ENCODE measurements at places on chromosomes 3 and 15. TPM values are rescaled to one million over a fixed set of nuclear protein-coding genes. Genes with fewer than 3 reads are reported as not detected.

DNA sequence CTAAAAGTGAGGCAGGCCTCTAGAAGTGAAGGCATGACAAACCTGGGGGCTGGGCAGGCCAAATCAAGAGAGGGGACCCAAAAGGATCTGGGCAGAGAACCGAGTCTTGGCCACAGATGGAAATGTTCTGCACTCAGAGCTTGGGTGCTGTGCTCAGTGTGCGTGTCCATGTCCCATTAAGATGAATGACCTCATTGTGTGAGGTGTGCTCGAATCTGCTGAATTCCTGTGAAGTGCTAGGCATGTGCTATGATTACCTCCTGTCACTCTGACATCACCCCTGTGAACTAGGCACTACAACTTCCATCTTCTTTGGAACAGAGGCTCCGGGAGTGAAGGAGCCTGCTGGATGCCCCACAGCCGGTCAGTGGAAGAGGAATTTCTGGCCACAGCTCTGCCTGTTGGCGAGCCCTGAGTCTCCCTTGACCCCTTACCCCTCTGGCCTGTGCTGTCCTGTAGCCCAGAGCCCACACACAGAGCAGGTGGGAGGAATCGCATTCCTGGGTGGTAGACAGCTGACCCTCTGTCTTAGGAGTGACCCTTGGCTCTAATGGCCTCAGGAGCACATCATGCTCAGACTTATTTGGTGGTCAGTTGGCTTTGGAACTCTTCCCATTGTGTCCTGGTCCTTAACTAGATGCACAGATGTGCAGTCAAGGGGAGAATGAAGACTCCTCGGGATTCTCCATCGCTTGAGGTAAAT lies 67.6 kb upstream of the CTDSPL start:
- no peak for DNase-seq

DNA sequence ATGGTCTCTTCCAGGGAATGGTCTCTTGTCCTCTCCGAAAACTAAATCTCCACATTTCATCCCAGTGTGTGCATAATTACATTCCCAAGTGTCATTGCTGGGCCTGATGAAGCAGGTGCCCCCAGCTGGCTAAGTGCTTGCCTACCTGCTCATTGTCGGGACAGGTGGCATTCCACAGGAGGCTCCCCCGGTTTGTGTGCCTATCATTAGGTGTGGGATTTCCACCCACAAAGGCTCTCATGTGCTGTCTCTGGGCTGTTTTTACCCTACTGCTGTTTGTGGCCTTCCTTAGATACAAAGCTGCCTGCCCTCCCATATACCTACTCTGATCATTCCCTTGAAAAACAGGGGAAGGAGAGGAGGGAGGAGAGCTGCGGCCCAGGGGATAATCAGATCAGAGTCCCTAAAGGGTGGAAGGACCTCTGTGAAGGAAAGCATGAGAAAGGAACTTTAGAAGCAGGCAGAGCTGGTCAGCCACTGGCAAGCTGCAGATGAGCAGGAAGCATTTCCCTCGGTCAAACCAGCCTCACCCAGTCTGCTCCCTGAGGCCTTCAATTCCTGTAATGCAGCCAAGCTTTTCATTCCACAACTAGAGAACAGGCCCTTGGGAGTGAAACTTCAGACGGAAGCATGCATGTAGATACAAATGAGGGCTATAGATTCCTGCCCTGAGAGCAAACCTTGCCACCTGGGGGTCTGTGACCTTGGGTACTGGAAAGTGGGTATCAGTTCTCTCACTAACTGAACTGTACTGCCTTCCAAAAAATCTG lies 60.7 kb upstream of the HEG1 start:
- DNase-seq, result no peak

GRCh38 chr3:188083011-188083410 lies 70.9 kb upstream of the LPP start:
- DNase-seq, result no peak

DNA sequence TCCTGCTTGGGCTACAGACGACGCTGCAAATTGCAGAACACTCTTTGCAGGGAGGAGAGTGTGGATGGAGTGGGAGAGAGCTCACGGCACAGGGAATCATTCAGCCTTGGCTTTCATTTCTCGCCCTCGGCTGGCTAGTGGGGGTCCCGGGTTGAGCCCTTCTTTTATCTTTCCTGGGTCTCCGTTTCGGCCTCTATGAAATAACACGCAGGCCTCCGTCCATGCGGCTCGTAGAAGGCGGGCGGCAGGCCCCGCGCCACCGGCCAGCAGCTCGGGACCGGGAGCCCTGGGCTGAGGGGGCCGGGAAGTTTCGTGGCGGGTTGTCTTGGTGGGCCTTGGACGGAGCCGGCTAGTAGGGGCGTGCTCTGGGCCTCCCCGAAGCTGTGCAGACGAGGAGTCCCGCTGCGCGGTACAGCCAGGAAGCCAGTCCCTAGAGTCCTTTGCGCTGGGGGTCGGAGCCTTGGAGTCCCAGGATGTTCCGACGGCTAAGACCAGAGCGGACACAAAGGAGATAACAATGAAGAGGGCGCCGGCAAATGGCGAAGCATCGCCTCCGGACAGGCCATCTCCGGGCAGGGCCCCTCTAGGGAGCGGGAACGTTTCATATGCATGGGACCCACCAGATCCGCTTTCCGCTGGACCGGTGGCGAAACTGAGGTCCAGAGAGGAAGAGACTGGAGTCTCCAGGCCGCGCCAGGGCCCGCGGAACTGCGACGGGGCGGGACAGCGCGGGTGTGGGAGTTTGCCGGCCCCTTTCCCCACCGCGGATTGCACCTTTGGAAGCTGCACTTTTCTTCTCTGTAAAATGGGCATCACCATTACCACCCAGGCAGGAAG lies 4.3 kb downstream of the RNU6-1 start:
- DNase-seq, result no peak

- DNase-seq, result no peak
Observed at GRCh38 chr3:135218782-135219181, 423.7 kb downstream of the EPHB1 start.

DNA sequence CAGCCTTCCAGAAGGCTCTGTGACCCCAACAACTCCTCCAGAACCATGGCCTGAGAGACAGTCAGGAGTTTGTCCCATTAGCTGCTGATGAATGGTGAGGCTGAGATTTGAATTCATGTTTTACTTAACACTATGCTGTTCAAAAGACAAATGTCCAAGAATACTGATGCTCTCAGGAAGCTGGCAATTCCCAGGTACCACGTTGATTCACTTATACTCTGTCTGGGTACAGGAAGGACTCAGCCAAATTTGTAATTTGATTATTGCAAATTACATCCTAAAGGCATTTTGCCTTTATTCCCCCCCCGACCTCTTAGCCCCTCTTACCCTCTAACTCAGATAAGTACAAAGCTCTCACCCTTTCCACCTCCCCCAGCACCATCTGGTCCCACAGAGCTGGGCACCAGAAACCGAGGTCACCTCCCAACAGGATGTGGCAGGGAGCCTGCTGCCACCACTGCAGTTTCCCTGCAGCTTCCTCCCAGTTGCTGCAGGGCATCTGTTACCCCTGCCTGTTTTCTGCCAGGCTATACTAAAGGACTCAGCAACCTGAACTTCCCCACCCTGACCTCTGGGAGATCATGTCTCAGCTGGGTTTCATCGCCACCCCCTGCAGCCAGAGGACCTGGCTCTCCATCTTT lies 33.6 kb downstream of the EAF1 start:
- DNase-seq, result no peak

- no peak for DNase-seq
Observed at GRCh38 chr15:29600262-29600661, 222.0 kb downstream of the TJP1 start.

DNA sequence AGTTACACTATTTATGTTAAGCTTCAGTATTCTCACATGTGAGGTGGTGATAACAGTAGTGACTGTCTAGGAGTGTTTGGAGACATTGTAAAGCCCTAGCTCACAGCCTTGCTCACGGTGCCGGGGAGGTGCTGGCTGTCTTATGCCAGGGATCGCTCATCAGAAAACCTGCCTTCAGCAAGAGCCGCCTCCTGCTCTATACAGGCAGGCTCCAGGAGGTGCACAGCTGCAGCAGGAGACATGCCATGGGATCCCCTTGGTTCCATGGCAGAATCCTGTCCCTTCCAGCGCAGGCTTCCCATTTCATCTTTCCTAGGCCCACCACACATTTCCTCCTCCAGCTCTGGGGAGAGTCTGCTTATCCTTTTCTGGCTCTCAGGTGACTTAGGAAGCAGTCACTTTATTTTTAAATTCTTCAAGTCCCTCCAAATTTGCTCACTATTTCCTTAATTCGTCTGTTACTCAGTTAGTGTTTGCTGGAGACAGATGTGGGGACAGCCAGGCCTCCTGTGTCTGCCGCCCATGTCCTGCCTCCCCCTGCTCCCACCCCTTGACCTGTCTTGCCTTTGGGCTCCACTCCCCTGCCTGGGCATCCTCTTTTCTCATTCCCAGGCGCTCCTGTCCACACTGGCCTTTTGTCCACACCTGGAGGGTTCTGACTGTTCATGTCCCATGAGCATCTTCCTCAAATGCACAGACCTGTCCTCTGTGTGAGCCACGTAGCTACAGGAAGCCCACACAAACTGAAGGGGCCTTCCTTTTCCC lies 31.7 kb downstream of the SLCO2A1 start:
- no peak for DNase-seq

GRCh38 chr3:194800002-194800401 lies 114.3 kb downstream of the FAM43A start:
- peak; percentile 62 for DNase-seq

GRCh38 chr15:70806992-70807712 lies 43.8 kb upstream of the UACA start:
- no peak for DNase-seq

- no peak for DNase-seq
Observed at GRCh38 chr3:106048946-106049481, 180.2 kb upstream of the CBLB start.

DNA sequence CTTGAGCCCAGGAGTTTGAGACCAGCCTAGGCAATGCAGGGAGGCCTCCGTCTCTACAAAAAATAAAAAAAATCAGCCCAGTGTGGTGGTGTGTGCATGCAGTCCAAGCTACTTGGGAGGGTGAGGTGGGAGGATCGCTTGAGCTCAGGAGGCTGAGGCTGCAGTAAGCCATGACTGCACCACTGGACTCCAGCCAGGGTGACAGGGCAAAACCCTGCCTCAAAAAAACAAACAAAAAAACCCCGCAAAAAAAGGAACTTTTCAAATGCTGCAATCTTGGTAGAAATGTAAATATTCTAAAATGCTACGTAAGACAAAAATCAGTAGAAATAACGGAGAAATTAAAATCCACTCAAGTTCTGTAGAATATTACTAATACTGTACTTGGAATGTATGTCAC lies 108.1 kb upstream of the MELTF start:
- no peak for DNase-seq

DNA sequence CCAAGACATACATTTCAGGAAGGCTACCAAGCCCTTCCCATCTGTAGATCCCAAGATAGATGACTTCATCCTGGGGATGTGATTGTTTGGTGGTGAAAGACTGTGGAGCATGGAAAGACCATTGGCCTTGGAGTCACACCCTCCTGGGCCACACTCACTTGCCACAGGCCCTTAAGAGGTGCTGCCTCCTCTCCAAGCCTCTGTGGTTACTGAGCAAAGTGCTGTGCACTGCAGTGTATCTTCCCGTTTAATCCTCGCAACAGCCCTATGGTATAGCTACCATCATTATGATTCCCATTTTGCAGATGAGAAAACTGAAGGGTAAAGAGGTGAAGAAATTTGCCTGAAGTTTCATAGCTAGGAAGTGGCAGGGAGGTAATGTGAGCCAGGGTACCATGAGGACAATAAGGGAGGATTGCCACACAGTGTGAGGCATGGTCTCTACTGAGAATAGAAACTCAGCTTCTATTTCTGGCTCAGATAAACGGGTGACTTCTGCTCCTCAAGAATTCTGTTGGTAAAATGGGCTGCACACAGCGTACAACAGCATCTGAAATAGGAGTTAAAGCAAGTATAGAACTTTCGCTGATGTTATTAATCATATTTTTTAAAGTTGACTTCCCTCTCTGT lies 23.9 kb upstream of the RHO start:
- DNase-seq, result no peak

DNA sequence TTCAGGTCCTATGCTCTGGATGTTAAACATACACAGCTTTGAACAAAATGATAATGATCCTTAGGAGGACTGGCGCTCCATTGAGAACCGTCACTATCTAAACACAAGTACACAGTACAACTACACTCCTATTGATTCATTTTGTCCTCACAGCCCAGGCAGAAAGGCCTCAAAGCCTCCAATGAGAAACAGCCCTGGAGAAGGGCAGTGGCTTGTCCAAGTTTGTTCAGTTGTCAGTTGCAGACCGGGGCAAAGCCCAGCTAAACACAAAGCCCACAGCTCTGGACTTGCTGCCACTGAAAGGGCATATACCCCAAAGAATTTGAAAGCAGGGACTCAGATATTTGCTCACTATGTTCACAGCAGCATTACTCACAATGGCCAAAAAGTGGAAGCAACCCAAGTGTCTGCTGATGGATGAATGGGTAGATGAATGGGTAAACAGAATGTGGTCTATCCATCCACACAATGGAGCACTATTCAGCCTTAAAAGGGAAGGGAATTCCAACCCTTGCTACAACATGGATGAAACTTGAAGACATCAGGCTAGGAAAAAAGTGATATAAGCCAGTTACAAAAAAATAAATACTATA lies 34.7 kb downstream of the NUP210 start:
- no peak for DNase-seq

- no peak for DNase-seq
Observed at GRCh38 chr3:5191555-5192304, 4.2 kb downstream of the EDEM1 start.

The NPAP1 gene
- 0.69 TPM for total RNA-seq

The PARP15 gene
- total RNA-seq, result 0.79 TPM

The MAGEF1 gene
- total RNA-seq, result 46.6 TPM

The ALCAM gene
- 265 TPM for total RNA-seq

The CYP8B1 gene
- total RNA-seq, result not detected

The SERINC4 gene
- 0.72 TPM for total RNA-seq

The IL20RB gene
- total RNA-seq, result 1.2 TPM

Data from spinal cord (tissue), 10 donors.